Fibroblast of skin of back (primary cell): ENCODE measurements at places on chromosomes 16 and 17.

DNA sequence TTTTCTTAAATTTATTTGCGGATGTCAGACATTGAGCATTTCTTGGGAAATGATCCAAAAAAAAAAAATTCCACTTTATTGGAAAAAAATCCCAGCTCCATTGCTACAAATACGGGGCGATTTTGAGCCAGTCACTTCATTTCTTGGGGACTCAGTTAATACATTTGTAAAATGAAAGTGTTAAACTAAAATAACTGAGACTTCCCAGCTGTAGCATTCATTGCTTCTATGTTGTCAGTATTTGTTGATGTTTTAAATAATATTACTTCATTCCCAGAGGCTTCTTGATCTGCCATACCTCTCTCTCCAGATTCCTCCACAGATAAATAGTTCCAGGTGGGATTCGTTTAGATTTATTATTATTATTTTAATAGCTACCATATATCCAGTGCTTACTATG is 77.1 kb upstream of the HS3ST3A1 start:
- no peak for DNase-seq

DNA sequence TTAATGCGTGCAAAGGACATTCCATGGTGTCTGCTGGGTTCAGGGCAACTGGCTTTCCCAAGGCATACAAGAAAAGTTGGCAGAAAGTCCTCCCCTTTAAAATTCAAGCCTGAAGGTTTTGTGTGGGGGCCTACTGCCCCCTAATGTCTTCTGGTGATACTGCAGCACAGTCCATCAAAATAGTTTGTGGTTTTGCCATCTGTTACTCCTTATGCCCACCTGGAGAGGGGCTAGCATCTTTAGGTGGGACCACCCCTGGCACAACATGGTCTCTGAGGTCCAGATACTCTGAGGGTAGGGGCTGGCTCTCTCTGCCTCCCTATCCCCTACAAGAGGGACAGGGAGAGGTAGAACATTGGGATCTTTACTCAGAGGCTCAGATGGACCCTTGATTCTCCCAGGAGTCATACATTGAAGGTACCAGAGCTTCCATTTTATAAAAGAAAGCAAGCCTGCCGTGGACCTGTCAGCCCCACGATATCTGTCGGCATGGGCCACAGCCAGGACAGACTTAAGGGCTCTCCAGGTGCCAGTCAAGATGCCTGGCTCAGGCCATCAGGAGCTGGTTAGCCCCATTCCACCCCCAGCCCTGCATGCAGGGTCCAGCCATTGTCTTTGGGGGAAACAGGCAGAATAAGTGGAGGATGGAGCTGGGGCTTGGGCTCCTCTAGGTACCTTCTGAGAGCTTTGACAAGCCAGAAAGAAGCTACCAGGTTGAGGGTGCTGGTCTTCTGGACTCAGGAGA is 6.3 kb downstream of the ESRP2 start:
- peak; percentile 66 for DNase-seq

DNA sequence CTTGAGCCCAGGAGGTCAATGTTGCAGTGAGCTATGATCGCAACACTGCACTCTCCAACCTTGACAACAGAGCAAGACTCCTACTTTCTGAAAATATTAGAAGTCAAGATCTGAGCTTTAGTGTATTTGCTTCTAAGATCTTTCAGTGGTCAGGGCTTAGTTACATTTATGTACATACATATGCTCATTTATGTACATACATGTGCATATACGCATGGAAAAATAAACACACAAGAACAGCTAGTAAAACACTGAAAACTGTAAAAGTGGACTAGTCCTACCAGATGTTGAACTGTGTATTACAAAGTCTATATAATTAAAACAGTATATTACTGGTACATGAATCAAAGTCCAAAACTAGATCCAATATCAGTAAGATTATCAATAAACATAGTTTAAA is 28.3 kb downstream of the PTRH2 start:
- DNase-seq = no peak

DNA sequence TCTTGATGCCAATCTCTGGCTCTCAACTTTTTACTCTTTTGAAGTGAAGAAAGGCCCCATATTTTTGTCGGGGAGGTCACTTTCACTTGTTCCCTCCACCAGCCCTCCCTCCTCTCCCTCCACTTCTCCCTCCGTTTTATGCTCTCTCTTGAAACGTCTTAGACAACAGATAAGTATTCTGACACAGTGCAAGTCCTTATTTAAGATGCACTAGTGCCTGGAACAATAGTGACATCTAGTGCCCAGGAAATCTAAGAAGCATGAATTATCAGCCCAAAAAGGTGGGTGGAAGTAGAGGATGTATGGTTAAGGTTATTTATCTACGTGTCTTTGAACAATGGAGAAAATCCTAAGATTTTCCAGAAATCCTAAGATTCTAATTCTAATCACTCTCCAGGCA is 17.9 kb downstream of the PSME3IP1 start:
- peak; percentile 67 for DNase-seq

GRCh38 chr16:3487521-3488410 is 7.5 kb downstream of the C16orf90 start:
- no peak for DNase-seq

GRCh38 chr17:62668091-62668804 is 40.8 kb downstream of the MRC2 start:
- DNase-seq = peak; percentile 26

DNA sequence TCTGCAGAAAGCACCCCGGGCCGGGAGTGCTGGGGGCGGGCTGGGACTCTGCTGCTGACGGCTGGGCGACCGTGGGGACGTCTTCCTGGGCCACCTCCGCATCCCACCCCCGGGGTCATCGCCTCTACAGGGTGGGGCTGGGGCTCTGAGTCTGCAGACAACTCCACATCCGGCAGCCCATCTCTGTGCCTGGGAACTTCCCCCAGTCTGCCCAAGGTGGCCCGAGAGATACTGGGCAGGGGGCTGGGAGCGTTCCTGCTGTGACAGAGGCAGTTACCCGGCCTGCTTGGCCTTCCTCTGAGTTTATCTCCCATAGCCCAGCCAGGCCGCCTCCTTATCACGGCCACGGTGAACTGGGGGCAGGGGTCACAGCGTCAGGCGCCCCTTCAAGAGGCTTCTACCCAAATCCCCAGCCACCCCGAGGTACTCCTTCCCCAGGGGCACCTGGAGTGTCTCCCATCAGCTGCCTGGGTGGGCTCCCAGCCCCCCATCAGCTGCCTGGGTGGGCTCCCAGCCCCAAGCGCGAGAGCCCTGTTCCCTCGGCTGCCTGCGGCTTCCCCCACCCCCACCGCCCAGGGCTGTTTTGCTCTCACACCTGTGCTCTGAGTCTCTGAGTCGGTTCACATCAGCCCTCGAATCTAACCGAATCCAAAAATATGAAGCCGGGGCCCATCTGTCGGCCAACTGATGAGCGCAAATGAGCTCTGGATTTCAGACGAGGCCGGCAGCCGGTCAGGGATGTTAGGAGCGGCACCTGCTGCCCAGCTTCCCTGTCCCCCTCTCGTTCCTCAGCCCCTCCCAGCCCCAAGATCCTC is 15.6 kb upstream of the CBFA2T3 start:
- DNase-seq = no peak

DNA sequence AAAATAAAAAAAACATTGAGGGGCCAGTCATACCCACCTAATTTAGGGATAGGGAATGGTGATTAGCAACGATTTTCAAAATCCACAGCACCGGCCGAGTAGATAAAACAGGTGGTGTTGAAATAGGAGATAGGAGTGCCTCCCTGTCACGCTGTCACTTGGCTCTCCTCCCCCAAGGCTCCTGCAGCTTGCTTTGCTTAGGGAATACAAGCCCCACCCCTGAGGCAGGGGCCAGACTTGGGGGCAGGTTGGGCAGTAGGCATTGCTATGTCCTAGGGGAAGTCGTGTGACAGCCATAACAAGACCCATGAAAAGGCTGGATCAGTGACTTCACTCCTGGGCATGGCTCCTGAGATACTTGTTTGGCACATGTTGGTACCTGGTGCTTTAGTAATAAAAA is 25.8 kb downstream of the POLR2A start:
- DNase-seq = no peak

DNA sequence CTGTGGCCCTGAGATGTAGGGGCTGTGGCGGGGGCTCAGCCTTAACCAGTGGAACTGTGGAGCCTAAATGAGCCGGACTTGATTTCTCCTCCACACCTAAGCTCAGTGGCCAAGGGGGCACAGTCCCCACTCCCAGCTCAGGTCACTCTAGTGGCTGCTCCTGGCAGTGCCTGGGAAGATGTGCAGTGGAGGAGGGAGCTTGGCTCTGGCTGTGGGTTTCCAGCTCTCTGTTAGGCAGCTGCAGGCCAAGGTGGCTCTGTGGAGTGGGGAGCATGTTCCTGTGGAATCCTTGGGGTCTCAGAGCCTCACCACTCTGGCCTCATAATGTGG is 76.3 kb downstream of the AMFR start:
- DNase-seq = no peak

DNA sequence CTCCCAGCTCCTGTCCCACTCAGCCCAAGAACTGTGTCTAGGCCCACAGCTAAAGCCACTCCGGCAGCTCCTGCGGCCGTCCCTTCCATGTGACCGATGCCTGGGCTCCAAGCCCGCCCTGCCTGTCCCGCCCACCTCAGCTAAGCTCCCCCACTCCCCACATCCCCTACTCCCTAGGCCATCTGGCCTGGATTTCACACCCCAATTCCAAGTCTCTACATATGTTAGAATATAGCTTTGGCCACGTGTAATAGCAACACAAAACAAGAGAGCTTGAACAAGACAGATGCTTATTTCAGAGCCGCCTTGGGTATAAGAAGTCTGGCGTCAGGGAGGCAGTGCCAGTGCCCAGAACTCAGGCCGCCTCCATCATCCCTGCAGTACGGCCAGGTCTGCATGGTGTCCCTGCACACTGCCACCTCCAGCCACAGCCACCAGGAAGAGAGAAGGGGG is 30.0 kb upstream of the USP22 start:
- no peak for DNase-seq

- DNase-seq = no peak
Measured at GRCh38 chr17:44235583-44235936, 16.1 kb upstream of the UBTF start.

DNA sequence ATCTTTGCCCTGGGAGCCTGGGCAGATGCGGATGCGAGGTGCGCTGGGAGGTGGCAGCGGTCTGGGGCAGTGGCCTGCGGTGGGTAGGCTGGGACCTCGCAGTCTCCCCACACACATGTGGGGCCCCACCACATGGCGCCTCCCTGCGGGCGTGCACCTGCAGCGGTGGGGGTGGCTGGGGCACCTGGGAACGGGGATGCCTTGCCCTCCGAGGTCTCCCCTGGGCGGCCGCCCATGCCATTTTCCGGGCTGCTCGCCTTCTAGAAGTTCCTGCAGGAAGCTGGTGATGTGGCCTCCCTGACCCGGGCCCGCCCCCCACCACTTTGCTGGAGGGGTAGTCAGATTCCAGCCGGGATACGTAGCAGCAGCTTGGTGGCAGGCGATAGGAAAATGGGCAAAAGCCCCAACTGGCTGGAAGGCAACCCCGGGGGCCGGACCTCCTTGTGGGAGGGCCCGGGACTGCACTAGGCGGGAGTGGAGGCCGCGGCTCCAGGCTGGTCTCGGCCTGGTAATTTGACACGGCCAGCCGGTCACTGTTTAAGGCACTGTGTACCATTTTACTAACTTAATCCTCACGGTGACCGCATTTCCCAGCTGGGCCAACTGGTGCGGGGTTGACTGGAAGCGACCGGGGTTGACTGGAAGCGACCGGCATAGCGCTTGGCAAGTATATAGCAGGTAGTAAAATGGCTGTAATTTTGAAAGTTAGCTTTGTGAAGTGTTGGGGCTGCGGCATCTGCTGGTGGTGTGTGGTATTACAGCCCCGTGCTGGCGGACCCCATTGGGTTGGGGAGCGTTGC is 38.5 kb downstream of the IGF2BP1 start:
- DNase-seq = peak; percentile 39

DNA sequence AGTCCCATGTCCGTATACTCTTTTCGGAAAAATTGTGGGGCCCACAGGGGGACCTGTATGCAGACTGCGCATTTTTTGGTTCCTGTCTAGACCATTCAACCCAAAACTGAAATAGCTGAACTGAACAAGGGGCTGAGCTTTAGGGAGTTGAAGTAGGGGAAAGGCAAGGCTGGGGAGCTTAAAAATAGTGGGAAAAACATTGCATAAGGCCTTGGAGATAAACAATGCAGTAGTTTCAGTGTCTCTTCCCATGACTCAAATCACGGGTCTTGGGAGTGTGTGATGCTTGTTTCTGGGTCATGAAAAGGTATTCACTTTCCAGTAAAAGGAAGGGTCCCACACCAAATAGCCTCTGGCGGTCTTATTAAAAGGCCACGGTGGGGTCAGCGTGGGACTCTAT is 402.8 kb upstream of the SALL1 start:
- DNase-seq = no peak
